Stimulated activated CD4-positive, alpha-beta T cell treated with anti-CD3 and anti-CD28 coated beads, Interleukin-15, amount 100 ng/mL, for 48 hours (primary cell): ENCODE measurements at places on chromosomes 5 and 9.

DNA sequence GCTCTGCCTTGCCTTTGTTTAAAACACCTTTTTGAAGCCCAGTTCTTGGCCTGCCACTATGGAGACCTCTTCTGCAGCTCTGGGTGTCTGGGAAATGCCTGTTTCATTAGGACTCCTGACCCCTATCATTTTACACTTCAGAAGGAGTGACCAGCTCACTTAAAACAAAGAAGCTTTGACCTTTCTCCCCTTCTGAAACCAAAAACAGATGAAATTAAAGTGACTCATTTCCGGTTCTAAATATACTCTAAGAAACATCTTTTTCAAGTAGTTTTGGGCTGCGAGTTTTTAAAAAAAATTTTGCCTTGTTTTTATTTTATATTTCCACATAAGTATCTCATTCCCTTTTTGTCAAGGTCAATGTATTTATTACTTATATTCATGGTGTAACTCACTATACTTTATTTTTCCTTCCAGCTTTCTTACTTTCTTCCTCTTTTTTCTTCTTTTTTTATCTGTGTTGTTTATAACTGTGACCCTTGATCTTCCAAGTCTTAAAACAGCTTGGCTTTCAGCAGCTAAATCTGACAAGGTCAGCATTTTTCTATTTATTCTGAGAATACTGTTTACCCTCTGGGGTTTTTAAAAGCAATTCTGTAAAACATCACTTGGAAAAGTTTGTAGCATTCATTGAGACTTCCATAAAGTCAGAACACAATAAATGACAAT lies 672.9 kb downstream of the NR2F1-AS1 start:
- no peak for DNase-seq

DNA sequence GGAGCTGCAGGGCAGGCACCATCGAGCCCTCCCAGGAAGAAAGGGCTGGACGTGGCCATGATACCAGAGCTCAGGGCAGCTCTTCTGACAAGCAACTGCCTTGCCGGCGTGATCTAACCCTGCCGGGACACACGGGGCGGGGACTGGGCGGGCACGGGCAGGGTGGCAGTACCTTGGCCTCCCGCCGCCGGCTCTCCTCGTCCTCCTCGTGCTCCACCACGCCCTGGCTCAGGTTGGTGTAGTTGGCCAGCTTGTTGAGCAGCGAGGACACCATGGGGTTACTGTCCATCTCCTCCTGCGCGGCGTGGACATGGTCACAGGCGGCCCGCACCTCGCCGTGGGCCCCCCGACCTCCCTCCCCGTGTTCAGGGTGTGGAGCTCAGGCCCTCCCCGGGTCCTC lies 18.5 kb downstream of the SLC12A7 start:
- DNase-seq = no peak

- no peak for DNase-seq
Observed at GRCh38 chr9:91207397-91207728, 154.4 kb downstream of the AUH start.

DNA sequence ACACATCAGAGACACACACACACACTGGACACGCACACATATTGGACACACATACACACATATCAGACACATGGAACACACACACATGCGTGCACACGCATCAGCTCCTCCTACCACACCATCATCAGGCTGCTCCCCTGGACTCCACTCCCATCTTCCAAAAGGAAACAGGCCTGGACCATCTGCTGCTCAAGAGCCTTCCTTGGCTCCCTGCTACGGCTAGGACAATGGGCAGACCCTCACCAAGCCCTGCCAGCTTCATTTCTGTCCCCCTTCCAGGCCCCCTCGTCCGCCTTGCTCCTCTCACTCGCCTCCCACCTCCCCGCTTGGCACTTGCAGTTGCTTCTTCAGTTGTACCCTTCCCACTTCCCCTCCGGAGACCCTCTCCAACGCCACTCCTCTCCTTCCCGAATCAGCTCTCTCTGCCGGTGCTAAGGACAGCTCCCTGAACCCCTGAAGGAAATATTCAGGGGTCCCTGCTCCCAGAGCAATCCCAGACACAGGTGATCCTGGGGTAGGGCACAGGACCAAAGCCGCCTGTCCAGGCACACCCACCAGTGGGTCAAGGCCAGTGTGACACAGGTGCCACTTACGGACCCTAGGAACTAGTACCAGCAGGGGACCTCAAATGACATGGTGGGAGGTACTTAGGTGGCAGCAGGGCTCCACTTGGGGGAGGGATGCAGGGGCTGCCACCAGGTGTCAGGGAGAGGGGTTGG lies 12.1 kb upstream of the LAMC3 start:
- no peak for DNase-seq

DNA sequence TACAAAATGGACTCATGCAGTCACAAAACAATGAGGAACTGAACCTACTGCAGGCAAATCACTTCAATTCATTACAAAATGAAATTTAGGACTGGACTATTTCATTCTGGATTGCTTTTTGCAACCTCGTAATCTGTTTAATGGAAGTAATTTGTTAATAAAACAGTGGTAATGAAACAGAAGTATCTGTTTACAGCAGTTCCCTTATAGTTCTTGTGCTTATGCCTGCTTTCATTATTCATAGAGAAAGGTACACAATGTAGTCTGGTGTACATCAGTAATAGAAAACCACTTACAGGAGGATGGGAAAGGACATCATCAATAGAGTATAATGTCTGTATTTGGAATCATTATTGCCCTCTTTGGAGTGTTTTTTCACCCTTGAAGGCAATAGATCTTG lies 389.2 kb upstream of the NUDT12 start:
- no peak for DNase-seq

- DNase-seq = no peak
Observed at GRCh38 chr9:72718503-72718902, 197.1 kb downstream of the TMC1 start.

DNA sequence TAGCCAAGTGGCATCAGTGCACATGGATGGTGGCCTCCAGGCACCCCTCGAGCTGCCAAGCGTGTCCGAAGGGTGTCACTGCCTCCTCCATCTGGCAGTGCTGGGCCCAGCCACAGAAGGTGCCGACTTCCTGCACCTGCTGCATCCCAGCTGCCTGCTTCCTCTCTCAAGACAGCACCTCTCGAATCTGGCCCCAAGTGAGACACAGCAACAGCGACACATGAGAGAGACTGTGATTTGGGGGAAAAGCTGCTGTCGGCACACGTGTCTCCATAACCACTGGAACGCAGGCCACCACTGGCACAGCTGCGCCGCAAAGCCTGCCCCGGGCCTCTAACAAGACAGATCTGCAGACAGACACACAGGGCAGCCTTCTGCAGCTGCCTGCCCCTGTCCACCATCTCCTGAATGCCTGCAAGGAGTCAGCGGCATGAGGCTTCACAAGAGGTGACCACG lies 8.8 kb downstream of the CLPTM1L start:
- no peak for DNase-seq

- no peak for DNase-seq
Observed at GRCh38 chr5:125501396-125501795, 755.0 kb upstream of the ZNF608 start.

DNA sequence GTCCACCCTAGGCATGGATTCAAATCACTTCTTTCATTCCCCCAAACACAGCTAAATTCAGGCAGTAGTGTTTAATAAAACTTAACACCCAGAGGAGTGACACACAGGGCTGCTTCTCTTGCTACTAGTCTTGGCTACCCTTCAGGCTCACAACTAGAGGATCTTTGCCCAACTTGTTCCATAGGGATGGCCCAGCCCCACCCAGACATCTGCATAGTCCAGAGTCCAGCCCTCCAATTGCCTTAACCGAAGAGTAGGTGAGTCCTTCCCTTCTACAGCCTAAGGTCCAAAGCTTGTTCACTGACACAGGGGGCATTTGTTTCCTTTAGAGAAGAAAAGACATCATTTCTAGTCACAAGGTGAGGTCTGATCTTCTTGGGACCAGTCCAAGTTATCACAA lies 15.2 kb upstream of the RXFP3 start:
- DNase-seq = no peak

- no peak for DNase-seq
Observed at GRCh38 chr5:39779831-39780230, 355.1 kb upstream of the DAB2 start.

GRCh38 chr9:3887221-3887653 lies 361.4 kb upstream of the RFX3 start:
- no peak for DNase-seq

DNA sequence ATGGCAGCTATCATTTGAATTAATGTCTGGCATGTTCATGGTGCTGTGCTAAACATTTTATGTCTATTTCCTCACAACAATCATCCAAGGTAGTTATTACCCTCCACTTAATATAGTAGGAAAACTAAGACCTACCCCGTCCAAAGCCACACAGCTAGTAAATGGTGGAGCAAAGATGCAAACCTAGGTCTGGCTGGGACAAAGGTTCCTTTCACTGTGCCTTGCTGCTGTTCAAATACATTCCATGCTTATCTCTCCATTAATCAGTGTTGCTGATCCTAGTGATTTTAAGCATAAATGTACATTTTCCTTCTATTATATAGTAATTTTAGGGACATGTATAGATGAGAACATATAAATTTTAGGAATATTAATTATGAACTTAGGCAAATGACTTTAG lies 38.7 kb downstream of the CCDC125 start:
- no peak for DNase-seq

DNA sequence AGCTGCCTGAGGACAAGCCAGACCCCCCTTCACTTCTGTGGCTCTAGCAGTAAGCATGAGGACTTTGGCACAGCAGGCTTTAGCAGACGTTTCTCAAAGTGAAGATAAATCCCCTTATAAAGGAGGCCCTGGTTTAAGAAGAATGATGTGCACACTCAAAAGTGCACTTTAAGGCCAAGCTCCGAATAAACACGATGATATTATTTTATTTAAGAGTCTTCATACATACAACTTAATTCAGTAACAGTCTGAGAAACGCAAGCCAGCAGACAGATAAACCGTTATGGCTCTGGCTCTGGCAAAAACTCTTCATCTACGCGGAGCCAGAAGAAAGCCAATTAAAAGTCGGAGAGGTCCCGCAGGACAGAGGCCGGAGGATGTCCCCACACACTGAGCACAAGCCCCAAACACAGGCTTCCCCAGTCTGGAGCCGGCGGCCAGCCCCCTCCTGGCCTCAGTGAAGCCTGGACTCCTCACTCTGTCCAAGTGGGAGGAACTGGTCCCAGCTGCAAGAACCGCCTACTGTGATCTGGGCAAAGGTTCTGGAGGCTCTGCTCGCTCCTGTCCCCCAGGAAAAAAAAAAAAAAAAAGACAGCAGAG lies 44.6 kb downstream of the ADAMTS2 start:
- no peak for DNase-seq

DNA sequence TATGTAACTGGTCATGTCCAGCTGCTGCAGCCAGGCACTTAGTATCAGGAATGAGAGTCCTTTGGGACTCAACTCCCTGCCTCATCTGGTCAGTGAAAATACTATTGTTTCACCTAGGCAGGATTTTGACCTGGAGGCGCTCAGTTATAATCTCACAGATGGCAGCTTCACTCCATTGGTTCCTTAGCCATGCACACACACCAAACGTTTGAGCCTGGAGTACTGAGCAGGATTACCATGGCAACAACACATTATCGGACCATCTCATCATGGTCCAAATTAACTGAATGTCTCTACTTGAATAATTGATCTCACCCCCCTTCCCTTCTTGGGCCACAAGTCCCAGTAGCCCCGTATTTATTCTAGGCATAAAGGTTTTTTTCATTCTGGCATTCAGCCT lies 15.0 kb upstream of the SREK1 start:
- DNase-seq = no peak
